ENCODE measurements at places on chromosomes 12 and 14.
A peak's percentile ranks its signal among the peaks of the same experiment; 100 is the strongest.

DNA sequence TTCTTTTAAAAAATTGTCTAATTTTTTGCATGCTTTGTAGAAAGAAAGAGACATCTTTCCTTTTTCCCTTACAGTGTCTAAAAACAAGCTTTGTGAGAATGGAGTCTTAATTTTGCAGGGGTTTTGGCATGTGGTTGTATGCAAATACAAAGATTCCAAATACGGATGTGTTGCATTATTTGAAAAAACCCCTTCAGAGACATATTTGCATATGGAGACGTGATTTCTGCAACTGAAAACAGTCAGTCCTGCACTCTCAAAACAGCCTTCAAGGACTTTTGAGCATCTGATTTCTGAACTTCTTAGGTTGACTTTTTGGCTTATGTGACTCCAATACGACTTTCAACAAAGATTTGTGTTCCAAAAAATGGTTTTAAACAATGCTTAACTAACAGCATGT lies 7.8 kb downstream of the IRAK3 start:
- no peak for DNase-seq

DNA sequence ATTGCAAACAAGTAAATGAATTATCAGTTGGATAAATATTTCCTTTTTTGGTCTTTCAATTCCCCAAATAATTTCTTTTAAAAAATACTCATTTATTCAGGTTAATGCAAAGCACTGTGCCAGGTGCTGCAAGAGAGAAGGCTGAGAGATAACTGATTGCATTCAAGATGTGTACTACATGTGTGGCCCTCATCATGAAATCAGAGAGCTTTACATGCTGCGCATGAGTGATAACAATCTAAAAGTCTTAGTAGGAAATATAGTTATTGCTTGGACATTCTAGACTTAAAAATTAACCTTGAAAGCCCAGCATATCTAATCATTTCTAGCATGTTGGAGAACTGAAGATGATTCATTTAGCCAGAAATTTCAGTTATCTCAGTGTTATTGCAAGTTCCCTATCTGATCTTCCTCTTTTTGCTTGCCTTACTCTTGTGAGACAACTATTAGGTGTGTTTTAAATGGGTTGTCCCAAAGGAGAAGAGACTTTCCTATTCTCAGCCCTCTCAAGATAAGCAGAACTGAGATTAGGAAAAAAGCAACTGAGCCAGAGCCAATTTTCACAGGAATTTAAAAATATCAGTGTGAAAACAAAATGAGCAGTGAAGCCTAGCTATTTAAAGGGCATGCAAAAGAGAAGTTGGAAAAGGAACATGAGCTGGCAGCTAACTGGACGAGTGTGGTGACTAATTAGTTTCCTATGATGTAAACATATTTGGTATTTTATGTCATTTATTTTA lies 60.9 kb downstream of the PLEKHA5 start:
- DNase-seq = no peak

DNA sequence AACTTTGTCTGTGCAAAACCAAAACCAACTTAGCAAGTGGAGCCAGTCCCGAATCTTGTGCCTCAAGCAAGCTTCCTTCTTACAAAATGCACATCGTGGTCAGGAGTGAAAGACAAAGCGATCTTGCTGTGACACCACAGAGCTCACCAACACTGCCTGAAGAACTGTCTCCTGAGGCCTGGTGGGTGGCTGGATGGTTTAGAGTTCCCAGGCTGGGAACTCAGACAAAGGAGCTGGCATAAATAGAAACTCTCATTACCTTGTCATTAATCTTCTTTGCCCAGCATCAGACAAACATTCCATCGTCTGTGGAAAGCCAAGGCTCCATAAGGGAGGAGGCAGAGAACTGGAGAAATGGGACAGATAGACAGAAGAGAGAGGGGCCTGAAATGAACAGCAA lies 144.8 kb downstream of the KCNA5 start:
- DNase-seq = no peak

DNA sequence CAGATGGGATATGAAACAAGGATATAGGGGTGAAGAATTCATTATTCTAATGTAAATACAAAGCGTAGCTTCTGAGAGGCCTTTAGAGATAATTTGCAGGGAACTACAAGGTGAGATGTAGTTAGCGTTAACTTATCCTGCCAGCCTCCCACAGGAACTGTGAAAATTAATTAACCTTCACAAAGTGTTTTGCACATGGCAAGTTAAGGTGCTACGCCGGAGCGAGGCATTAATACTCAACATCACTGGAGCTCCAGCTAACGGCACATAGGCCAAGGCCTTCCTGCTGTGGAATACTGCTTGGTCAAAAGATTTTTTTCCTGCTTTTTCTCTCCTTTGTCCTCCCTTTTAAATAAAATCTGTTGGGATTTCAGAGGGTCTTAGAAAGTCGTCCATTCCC lies 86.5 kb downstream of the CRACR2A start:
- no peak for DNase-seq

GRCh38 chr14:71942904-71943694 lies 10.9 kb downstream of the RGS6 start:
- DNase-seq = no peak

DNA sequence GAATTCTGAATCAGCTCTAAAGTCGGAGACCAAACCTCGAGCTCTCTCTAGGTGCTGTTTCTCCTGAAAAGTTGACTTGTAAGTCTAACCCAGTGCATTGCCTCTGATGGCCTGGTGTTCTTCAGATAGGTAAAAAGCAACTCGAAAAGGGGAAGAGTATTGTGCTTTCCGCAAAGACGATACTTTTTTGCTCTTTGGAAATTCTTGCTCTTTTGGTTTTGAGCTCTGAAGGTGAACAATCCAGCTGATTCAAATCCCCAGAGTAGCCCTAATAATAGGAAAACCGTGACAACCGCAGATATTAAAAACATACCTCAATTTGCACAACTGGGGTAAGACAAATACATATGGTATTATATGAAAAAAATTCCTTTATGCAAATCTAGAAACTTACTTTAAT lies 447.4 kb downstream of the RAD51B start:
- no peak for DNase-seq

- peak; percentile 89 for DNase-seq
These were observed 180.0 kb downstream of the NPAS3 start for GRCh38 chr14:33118668-33119067.

DNA sequence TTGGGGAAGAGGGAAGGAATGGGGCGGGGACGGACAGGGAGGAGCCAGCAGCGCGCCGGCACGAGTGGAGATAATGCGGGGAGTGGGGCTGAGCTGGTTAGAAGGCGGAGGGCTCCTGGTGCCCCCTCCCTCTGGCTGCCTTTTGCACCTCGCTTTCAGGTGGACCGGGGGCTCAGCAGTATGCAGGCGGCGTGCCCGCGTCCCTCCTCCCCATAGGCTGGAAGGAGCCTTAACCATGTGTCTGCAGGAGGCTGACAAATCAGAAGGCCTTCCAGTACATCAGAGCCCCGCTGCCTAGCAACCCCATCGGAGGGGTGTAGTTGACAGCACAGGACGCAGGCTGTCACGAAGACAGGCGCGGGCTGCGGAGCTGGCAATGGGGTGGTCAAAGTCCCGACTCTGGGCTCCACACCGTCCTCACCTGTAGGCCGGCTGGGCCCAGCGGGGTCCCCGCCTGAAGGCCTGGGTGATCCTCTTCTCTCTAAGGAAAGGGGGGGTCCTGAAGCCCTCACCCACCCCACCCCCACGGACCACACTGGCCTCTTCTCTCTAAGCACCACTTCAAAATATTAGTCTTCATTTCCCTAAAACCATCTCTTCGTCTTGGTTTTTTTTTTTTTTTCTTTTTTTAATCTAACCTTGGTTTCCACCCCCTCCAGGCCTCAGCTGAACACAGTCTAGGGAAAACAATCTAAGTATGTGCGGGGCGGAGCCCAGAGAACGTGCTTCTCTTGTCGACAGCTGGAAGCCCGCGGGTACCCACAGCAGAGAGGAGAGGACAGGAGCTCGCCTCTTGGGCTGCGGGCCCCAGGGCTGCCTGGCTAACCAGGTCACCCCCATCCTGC lies 44.5 kb downstream of the KDM2B start:
- peak; percentile 98 for DNase-seq

- DNase-seq = no peak
These were observed 137.5 kb downstream of the CCDC91 start for GRCh38 chr12:28327722-28328121.

DNA sequence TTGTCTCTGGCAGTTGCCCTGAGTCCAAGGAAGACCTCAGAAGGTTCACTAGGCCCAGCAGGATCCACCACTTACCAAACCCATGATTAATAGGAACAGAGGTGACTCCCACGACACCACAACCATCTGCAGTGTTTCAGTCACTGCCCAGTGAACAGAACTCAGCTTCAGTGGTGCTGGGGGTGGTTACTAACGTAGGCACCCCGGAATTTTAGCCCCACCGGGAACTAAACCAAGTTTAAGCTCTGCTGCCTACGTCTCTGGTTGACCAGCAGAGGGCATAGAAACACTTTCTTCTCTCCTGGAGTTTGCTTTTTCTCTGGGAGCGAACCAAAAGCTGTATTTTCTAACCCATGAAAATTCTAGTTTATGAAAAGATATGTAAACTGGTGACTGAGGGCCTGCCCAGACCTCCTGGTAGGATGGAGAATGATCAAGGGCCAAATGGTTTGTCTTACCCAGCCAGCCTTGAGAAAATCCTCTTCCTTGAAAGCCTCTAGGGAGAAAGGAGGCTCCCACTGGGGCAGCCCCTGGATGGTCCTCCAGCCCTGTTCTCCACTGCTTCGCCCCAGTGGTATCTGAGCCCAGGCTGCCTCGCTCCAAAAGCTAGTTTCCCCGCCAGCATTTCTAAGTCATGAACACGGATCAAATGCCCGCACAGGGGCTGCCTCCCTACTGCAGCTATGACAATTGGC lies 379.8 kb downstream of the DPF3 start:
- DNase-seq = peak; percentile 25

DNA sequence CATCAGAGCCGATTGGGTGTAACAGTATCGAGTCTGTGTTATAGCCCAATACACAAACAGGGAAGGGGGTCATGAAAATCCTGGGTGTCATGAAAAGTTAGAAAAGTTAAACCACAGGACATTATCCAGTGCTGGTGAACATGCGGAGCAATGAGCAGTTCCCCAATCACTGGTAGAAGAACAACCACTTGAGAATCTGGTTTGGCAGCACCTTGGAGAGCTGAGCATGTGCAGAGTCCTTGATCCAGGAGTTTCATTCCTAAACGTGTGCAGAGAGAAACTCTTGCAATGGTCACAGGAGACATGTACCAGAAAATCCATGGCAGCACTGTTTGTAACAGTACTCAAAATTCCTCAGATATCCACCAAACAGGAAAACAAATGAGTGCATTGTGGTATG lies 23.0 kb upstream of the JDP2 start:
- no peak for DNase-seq
